ENCODE measurements at places on chromosomes 6 and 20.

DNA sequence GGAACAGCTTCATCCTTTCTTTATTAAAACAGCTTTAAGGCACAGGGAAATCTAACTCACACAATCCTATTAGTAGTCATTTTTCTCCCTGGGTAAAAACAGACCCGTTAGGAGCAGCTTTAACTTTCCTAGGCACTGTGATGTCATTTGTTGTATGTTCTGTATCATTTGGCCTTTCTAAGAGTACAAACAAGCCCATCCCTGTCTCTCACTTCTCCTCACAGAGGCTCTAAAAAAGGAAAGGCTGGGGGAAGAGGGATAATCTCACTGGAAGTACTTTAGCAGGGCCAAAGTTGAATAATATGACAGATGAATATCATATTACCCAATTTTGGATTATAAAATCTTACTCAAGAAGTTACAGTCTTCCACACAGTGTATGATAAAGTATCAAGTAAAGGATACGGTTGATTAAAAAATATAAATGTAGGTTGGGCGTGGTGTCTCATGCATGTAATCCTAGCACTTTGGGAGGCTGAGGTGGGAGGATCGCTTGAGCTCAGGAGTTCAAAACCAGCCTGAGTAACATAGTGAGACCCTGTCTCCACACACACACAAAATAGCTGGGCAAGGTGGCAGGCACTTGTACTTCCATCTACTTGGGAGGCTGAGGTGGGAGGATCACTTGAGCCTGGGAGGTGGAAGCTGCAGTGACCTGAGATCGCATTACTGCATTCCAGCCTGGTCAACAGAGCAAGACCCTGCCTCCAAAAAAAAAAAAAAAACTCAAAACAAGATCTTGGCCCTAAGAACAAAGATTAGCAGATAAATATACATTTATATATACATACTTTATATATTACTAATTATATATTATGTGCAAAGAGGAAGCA lies 7.9 kb downstream of the NUDT3 start:
- no peak for DNase-seq

- no peak for DNase-seq
Measured at GRCh38 chr20:61903575-61904340, 161.9 kb downstream of the TAF4 start.

DNA sequence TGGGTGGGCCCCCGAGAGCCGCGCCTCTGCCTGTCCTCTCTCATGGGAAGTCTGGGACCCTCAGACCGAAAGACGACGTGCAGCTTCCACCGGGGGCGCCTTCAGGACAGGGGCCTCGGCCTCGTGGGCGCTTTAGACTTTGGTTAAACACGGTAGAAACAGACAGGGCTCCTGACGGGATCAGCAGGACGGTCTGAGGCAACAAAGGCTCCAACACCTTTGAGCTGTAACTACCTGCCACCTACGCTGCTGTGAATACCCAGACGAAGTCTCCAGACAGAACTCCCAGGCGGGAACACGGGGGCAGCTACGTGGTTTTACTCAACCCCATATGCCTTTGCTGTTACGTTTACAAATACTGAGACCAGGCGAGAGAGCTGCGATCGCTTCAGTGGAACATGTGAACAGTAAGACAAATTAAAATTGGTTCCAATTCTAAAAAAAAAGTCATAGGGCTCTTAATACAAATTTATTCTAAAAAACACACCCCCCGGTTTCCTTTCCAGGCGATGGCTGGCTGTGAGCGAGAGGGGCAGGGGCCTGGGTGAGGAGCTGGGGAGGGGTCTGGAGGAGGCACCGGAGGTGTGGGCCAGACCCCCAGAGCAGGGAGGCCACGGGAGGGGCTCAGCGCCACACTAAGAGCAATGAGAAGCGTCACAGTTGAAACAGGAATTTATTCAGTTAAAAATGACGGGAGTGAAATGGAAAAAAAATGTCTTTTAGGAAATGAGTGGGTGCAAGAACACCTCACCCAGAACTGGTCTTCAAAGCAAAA lies 453.2 kb downstream of the QKI start:
- no peak for DNase-seq

GRCh38 chr6:170442596-170442995 lies 110.5 kb downstream of the PSMB1 start:
- DNase-seq = no peak

Measured in anterior cingulate cortex (tissue), 58 donors.